ENCODE measurements at places on chromosomes 12 and 14.

GRCh38 chr12:25875661-25876060 is 82.8 kb upstream of the RASSF8 start:
- no peak for DNase-seq
- H3K36me3 ChIP-seq, result no peaks in the 10 kb centered on the region
- H3K27ac ChIP-seq, result no peak overlapping the region
- no peaks in the 10 kb centered on the region for H3K4me1 ChIP-seq
- no peaks in the 10 kb centered on the region for H3K27me3 ChIP-seq

DNA sequence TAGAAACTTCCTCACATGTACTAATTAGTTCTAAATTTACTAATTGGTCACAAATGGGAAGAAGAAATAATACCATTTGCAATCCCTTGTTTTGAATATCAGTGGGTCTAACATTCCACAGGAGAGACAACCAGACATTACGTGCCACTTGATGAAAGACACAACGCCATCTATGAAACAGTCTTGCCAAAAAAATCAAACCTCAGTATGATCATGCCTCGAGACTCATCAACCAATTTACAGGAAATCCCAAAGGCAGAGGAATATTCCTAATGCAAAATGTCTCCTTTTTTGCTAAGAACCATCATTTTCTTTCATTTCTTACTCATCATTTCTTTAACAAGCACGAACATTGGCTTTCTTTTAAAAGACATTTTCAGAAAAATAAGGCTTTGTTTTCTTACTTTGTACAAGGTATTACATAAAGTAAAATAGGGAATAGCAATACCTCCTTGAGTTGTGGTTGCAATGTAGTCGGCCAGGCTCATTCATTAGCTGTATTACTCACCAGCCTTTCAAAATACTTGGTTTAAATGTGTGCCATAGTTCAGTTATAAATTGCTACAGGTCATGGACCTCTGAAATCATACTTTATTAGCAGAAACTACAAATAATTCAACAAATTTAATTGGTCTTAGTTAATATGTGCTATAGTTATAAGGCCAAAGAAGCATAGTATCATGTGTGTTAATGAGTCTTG is 436.2 kb upstream of the FLRT2 start:
- no peak for DNase-seq
- no peaks in the 10 kb centered on the region for H3K4me1 ChIP-seq
- H3K27ac ChIP-seq, result no peak overlapping the region
- no peak overlapping the region for H3K4me3 ChIP-seq
- H3K27me3 ChIP-seq, result no peaks in the 10 kb centered on the region

DNA sequence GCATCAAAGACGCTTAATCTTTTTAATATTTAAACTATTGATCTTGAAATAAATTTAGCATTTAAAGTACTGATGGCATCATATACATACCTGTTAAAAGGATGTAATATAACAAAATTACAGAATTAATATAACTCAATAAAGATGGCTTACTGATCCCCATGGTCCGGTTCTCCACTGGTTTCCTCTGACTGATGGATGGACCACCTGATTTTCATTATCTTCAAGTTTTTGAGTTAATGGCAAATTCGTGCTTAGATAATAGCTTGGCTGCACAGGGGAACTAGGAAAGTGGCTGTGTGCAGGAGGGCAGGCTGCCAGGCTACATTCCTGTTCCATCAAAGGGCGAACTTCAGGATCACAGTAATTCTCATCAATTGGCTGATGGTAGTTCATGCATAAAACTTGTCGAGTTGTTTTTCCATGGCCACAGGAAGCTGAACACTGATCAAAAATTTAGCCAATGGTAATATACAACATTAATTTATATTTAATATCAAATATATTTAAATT is 123.9 kb downstream of the ADAMTS20 start:
- no peaks in the 10 kb centered on the region for H3K4me1 ChIP-seq
- no peak for DNase-seq
- H3K27ac ChIP-seq, result no peak overlapping the region
- H3K4me3 ChIP-seq, result no peak overlapping the region

DNA sequence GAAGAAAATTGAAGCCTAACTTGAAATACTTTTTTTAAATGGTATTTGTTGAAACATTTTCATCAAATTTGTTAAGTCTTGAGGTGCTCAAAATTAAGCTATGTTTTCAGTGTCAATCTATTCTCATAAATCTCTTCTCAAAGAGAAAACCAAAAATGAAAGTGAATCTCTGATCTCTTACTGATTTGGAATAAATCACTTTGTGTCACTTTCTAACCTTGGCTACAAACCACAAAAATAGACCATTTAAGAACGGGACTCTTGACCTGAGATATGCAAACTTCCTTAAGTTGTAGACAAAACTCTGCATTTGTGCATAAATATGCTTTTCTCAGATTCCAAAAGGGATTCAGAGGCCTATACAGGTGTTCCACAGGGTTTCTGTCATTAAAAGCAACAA is 192.9 kb downstream of the SEC23A start:
- no peaks in the 10 kb centered on the region for H3K27me3 ChIP-seq
- H3K4me1 ChIP-seq, result no peaks in the 10 kb centered on the region
- no peak overlapping the region for H3K4me3 ChIP-seq
- H3K27ac ChIP-seq, result no peak overlapping the region
- H3K36me3 ChIP-seq, result no peaks in the 10 kb centered on the region
- DNase-seq, result no peak

- peak overlapping the region; percentile 67 for H3K4me3 ChIP-seq
- no peaks in the 10 kb centered on the region for H3K4me1 ChIP-seq
- H3K36me3 ChIP-seq, result no peaks in the 10 kb centered on the region
- peak; percentile 67 for DNase-seq
These were observed 1.3 kb upstream of the RASSF3 start for GRCh38 chr12:64608901-64609535.

DNA sequence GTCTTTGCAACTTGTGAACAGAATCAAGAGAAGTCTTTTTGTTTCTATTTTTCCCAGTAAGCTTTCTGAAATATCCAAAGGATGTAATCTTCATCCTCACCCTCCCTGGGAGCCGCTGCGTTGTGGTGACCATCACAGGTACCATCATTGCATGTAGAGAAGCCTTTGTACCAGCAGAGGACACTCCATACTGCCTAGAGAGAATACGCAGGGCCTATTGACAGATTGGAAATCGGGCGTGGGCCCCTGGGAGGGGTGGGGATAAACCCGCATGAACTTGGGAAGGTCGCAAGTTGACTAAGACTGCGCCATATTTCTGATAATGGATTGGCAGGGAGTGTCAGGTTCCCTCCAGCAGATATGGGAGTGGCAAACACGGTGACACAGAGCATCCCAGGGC is 12.7 kb downstream of the KRT1 start:
- no peaks in the 10 kb centered on the region for H3K4me1 ChIP-seq
- peaks cover 62% of the 10 kb centered on the region for H3K27me3 ChIP-seq
- no peak overlapping the region for H3K4me3 ChIP-seq
- H3K36me3 ChIP-seq, result no peaks in the 10 kb centered on the region
- H3K27ac ChIP-seq, result no peak overlapping the region

DNA sequence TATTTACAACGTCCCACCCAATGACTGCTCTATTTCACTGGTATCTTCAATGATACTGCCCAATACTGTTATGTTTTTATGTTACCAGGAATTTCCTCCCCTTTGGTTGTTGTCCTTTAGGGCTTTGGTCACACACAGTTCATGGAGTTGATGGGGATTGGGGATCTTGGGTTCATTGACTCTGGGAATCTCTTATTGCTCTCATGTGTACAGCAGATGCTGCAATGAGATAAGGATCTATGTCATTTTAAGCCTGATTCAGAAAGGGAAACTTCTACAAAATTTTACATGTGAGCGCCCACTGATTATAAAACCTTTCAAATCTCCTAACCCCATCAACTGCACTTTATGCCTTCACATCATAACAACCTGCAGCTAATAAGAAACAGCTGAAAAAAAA is 67.2 kb downstream of the FAR2 start:
- H3K27ac ChIP-seq, result no peak overlapping the region
- DNase-seq, result no peak
- H3K4me3 ChIP-seq, result no peak overlapping the region
- H3K36me3 ChIP-seq, result no peaks in the 10 kb centered on the region

DNA sequence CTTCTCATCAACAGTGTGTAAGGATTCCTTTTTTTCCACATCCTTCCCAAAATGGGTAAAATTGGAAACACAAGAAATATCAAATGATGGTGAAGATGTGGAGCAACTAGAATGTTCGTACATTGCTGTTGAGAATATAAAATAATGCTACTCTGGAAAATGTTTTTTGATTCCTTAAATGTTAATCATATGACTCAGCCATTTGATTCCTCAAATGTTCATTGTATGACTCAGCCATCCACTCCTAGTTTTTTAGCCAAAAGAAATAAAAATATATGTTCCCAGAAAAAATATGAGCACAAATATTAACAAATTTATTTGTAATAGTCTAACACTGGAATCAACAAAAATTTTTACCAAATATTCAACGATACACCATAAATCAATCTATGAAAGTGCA is 1108.6 kb downstream of the LRFN5 start:
- H3K4me1 ChIP-seq, result no peaks in the 10 kb centered on the region
- no peaks in the 10 kb centered on the region for H3K36me3 ChIP-seq
- H3K27me3 ChIP-seq, result no peaks in the 10 kb centered on the region

- no peak overlapping the region for H3K4me3 ChIP-seq
- 0 out of 2 replicates have a peak, but pooled peaks cover 3% of the 10 kb centered on the region for H3K4me1 ChIP-seq
- H3K36me3 ChIP-seq, result no peaks in the 10 kb centered on the region
These were observed 23.2 kb upstream of the BCAT1 start for GRCh38 chr12:24972078-24972477.

GRCh38 chr12:56282579-56282978 is 15.8 kb downstream of the COQ10A start:
- H3K4me1 ChIP-seq, result no peaks in the 10 kb centered on the region
- H3K27me3 ChIP-seq, result no peaks in the 10 kb centered on the region
- H3K4me3 ChIP-seq, result no peak overlapping the region
- H3K36me3 ChIP-seq, result peaks cover 15% of the 10 kb centered on the region
- no peak for DNase-seq

DNA sequence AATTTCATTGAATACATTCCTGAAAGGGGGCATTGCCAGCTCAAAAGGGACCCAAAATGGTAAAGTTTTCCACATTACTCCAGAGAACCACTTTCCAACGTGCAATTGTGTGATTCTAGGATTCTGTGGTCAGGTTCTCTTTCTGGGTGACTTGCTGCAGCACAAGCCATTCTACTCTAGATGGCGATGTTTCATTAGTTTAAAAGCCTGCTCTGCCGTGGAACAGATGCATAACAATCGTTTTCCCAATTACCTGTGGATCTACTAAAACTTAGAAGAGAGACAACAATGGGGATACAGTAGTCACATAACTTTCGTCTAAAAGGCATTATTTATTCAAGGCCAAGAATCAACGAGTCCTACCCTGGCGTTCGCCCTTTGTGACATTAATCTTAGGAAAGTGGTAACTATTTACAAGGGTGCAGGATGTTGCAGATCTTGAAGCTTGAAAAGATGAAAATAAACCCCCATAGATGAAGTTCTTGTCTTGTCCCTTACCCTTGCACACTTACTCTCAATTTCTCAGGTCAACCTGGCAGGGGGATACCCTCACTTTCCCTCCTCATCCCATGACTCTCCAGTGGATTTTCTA is 400.9 kb downstream of the SNAPC1 start:
- no peaks in the 10 kb centered on the region for H3K4me1 ChIP-seq
- no peaks in the 10 kb centered on the region for H3K36me3 ChIP-seq
- H3K4me3 ChIP-seq, result no peak overlapping the region
- no peak overlapping the region for H3K27ac ChIP-seq
- peak; percentile 6 for DNase-seq

DNA sequence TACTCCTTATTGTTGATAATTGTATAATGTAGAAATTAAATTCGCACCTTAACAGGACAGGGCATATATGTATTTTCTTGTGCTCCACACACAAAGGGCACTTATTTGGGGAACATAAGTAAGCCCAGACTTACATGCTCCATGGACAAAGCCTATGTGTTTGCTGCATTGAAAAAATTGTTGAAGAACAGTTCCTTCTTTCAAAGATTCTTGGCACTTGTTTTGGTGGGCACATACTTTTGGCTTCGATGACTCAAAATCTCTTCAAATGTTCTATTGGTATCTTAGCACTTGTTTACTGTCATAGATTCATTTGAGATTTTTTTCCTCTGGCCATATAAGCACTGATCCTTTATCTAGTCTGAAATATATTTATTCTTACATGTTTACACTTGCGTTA is 1.4 kb upstream of the MAP4K5 start:
- no peak for DNase-seq
- no peak overlapping the region for H3K4me3 ChIP-seq
- H3K36me3 ChIP-seq, result no peaks in the 10 kb centered on the region
- no peak overlapping the region for H3K27ac ChIP-seq

DNA sequence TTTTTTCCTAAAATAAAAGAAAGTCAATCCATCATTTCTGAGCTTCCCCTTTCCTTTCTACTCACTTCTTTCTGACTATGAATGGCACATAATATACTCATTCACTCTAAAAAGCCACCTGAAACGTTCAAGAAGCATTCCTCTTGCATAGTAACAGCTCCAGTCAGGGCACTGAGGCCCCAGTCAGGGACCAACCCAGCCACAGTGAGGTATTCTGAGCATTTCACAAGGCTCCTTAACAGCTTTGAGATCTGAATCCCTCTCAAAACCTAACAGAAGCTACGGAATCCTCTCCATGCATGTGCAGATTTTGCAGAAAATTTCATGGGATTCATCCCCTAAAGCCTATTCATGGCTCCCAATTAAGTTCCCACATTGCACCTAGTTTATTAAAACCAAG is 23.2 kb downstream of the NT5DC3 start:
- H3K27me3 ChIP-seq, result no peaks in the 10 kb centered on the region
- H3K4me3 ChIP-seq, result no peak overlapping the region
- H3K4me1 ChIP-seq, result no peaks in the 10 kb centered on the region

GRCh38 chr14:63578300-63578699 is 35.1 kb upstream of the PPP2R5E start:
- H3K4me3 ChIP-seq, result no peak overlapping the region
- no peak for DNase-seq
- H3K4me1 ChIP-seq, result no peaks in the 10 kb centered on the region
- no peaks in the 10 kb centered on the region for H3K36me3 ChIP-seq

DNA sequence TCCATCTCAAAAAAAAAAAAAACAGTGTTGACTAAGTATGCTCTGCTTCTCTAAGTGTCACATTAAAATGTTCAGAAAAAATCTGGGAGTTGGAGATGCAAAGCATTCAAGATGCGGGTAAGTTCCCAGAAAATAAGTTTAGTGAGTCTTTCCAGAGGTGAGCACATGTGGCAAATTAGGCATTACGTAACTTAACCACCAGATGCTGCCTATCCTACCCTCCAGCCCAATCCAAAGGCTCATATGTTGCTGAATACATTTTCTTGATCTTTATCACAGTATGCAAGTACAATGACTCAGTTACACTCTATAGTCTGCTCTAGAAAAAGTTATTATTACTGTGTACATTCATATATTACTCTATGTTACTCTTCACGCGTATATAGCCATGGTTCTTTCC is 3.6 kb downstream of the SLC2A14 start:
- H3K4me3 ChIP-seq, result no peak overlapping the region
- DNase-seq, result no peak
- H3K27ac ChIP-seq, result no peak overlapping the region
- 0 out of 2 replicates have a peak, but pooled peaks cover 4% of the 10 kb centered on the region for H3K4me1 ChIP-seq
- no peaks in the 10 kb centered on the region for H3K27me3 ChIP-seq

Data from MM.1S (cell line).